ENCODE measurements at places on chromosomes 16 and 17.

DNA sequence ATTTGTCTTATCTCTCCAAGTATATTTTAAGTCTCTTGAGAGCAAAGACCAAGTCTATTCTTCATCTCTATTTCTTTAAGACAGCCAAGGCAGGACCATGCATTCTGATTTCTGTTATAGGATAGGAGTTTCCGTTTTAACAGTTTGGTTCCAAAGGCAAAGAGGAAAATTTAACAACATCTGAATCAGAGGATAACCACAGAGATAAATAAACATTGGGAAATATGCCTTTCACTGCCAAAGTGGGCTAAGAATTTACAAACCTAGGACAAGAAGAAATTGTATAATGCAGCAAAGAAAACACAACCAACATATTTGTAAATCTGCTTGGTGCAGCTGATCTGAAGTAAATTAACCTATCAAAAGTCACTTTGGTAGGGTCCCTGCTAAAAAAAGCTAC is 37.7 kb downstream of the USP32 start:
- DNase-seq, result peak; percentile 92

GRCh38 chr16:89847940-89848297 is 19.6 kb downstream of the SPIRE2 start:
- no peak for DNase-seq

GRCh38 chr16:3670711-3671110 is 16.2 kb downstream of the DNASE1 start:
- no peak for DNase-seq

DNA sequence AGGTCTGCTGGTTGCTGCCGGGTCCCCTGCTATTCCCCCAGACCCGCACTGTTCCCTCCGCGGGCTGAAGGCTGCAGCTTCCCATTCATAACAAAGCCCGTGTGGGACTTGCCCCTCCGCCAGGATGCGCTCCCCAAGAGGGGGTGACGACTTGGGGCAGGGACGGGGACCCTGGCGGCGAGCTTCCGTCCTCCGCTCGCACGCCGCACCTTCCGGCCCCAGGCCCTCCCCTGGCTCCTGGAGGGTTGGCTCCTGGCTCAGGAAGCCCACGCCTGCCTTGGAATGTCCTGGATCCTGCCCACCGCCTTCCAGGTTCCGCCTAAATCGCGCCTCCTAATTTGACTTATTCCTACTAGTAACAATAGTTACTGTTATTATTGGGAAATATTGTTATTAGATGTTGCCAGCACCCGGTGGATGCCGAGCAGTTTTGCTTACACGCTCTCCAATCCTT is 1.1 kb upstream of the TFAP4 start:
- peak; percentile 53 for DNase-seq

- peak; percentile 53 for DNase-seq
Observed at GRCh38 chr17:7354262-7354843, 603 bp upstream of the TMEM95 start.

GRCh38 chr16:21179126-21179982 is 20.9 kb downstream of the LDAF1 start:
- DNase-seq, result no peak

GRCh38 chr16:88783391-88784073 is 1.5 kb downstream of the PIEZO1 start:
- peak; percentile 27 for DNase-seq

DNA sequence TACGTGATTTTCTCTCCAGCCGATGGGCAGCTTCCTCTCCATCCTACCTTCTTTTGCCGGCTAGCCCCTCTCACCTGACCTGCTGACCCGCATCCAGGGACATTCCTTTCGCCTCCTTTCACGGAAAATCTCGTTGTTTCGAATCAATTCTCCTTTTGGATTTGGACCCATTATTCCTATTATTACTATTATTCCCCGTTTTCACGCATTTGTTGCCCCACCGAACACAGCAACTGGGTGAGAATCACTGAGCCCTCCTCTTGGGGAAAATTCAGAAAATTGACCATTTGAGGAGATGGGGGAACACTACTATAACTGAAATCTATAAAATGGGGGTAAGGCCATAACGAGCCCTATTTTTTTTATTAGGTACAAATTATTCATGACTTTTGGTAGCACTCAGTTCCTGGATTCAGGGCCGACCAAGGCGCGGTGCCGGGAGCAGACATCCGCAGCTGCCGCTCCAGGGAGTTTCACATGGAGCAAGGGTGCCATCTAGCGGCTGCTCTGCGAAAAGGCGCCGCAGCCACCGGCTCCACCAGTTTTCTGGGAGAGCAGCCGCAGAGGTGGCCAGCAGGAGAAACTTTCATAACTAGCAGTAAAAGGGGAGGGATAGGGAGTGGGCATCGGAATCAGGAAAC is 3.3 kb upstream of the HOXB8 start:
- DNase-seq, result peak; percentile 97

DNA sequence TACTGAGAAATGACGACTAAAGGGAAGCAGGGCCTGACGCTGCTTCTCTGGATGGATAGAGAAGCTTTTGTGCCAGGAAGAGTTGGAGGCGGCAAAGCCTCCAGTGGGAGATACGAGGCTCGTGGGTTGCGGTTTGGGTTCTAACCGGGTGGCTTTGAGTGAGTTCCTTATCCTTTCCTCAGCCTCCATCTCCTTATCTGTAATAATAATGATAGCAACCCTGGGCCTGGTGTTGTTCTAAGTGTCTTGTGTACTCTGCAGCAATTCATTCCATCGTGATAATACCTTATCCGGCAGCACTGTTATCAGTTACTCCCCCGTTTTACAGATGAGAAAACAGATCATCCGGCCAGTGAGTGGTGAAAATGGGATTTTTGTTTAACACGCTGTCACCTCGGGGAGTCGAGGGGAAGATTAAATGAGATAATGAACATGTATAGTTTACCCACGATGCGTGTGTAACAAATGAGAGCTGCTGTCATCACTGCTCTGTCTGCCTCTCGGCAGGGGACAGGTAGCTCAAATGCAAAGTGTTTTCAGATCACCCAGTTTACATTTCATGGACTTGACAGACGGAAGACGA is 52.0 kb upstream of the LHX1 start:
- no peak for DNase-seq

GRCh38 chr16:30894540-30895368 is 877 bp upstream of the BCL7C start:
- peak; percentile 12 for DNase-seq

DNA sequence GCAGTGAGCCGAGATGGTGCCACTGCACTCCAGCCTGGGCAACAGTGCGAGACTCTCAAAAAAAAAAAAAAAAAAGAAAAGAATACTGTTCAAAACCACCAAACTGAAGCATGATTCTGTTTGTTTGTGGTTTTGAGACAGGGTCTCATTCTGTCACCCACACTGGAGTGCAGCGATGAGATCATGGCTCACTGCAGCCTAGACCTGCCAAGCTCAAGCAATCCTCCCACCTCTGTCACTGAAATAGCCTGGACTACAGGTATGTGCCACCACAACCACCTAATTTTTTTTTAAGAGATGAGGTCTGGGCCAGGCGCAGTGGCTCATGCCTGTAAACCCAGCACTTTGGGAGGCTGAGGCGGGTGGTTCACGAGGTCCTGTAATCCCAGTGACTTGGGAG is 4.3 kb downstream of the SUMO2 start:
- no peak for DNase-seq

- no peak for DNase-seq
Observed at GRCh38 chr16:52265446-52265861, 281.5 kb downstream of the TOX3 start.

- DNase-seq, result no peak
Observed at GRCh38 chr16:60686824-60687223, 1349.4 kb downstream of the CDH8 start.

GRCh38 chr16:72532906-72533410 is 361.0 kb upstream of the PMFBP1 start:
- no peak for DNase-seq

DNA sequence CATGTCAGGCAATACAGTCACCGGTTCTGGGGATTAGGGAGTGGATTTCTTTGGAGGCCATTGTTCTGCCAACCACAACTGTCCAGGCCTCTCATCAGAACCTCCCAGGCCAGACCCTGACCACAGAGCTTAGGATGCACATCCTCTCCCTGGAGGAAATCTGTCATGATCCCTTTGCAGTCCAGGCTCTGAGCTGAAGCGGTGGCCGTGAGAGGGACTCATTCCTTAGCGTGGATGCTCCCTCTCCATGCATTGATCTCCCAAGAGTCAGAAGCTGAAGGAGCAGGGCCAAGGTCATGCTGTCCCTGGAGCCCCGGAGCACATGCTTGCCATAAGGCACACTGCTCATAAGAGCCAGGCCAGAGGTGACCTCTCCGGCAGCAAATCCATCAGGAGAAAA is 181.4 kb downstream of the COPRS start:
- no peak for DNase-seq

- DNase-seq, result peak; percentile 17
Observed at GRCh38 chr17:82962163-82962720, 117.2 kb upstream of the METRNL start.

DNA sequence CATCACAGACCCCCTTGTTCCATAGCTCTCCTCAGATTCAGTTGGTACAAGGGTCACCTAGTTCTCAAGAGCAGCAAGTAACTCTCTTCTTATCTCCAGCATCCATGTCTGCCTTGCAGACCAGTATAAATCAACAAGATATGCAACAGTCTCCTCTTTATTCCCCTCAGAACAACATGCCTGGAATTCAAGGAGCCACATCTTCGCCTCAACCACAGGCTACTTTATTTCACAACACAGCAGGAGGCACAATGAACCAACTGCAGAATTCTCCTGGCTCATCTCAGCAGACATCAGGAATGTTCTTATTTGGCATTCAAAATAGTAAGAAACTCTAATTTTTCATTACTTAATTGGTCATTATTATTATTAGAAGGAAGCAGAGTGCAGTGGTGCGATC is 32.4 kb downstream of the NQO1 start:
- DNase-seq, result no peak

GRCh38 chr16:31064882-31065461 is 9.1 kb downstream of the ZNF668 start:
- peak; percentile 24 for DNase-seq

DNA sequence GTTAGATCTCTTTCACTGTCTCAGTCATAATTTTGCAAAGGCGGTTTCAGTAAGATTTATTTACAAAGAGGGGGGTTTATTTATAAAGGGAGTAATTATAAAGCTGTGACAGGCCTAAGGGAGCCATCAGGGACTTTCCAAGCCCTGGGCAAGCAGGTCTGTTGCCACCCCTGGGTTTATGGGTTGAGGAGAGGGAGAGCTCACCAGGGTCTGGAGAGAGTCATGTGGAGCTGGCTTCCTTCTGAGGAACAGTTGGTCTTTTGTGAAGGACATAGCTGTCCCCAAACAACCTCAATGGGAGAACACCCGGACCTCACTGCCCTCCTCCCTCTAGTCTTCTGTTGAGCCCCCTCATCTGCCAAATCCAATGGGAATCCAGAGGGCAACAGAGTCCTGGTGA is 9.8 kb downstream of the ITGAM start:
- no peak for DNase-seq

DNA sequence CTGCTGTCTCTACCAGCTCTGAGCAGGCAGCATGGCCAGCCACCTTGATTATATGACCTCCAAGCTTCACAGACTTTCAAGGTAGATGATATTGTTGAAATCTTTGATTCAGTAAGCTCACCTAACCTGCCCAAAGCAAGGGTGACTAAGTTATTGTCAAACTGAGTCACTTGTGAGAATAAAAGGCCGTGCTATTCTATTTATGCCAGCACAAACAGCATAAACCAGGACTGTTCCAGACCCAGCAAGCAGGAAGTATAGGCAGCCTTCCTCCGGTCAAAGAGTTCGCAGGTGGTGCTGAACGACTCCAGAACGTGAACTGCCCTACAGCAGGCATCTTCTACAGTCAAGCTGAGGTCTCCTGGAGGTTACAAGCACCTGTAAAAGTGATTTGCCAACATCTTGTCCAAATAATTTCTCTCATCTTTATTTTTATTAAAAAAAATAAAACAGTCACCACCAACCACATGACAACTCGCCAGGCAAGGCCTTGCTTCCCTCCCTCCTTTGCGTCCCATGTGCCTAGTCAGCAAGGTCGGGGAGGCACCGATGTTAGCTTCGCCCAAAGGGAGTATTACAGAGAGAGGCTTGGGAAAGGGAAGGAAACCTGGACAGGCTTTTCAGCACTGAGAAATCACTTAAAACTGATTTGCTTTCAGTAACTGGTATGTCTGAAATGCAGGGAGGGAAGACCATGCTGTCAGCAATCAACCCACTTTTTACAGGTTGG is 10.8 kb downstream of the ARL2BP start:
- DNase-seq, result peak; percentile 83

GRCh38 chr17:21275047-21275578 is 9.4 kb upstream of the MAP2K3 start:
- no peak for DNase-seq

DNA sequence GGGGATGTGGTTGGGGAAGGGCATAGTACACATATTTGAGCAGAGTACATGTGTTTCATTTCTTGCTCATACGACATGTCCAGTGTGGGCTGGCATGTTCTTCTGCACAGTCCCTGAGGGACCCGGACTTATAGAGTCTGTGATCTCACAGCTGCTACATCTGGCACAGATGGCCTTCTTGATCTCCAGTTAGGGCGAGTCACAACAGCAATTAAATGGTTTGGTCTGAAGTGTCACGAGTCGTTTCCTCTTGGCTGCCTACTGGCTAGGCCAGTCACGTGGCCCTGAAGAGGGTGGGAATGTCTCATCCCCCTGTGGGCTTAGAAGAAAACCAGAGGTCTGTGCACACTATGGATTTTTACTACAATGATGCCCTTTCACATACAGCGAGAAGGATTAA is 443.6 kb downstream of the WWOX start:
- DNase-seq, result no peak

DNA sequence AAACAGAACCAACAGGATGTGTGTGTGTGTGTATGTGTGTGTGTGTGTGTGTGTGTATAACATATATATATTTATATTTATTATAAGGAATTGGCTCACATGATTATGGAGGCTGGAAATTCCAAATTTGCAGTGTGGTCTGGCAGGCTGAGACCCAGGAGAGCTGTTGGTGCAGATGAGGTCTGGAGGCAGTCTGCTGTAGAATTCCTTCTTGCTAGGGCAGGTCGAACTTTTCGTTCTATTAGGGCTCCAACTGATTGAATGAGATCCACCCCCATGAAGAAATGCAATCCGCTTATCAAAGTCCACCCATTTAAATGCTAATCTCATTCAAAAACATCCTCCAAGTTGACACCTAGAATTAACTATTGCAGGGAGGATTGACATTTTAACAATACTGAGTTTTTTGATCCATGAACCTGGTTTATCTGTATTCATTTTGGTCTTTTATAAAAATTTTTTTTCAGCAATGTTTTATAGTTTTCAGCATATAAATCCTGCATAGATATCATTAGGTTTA is 85.0 kb downstream of the CYLD start:
- no peak for DNase-seq

GRCh38 chr16:64455275-64455674 is 666.6 kb downstream of the CDH11 start:
- peak; percentile 76 for DNase-seq

DNA sequence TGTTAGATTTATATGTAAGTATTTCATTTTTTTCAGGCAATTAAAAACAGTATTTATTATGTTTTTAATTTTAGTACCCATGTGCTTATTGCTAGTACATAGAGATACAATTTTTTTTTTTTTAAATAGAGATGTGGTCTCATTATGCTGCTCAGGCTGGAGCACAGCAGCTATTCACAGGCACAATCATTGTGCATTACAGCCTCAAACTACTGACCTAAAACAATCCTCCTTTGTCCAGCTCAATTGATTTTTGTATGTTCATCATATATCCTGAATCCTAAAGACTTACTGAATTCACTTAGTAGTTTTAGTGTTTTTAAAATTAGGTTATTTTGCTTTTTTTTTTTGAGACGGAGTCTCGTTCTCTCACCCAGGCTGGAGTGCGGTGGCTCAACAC is 26.3 kb downstream of the SPECC1 start:
- no peak for DNase-seq
